Central memory CD8-positive, alpha-beta T cell (primary cell): ENCODE measurements at places on chromosomes 2 and 18.

GRCh38 chr2:169562519-169562918 is 11.1 kb downstream of the FASTKD1 start:
- DNase-seq: no peak

DNA sequence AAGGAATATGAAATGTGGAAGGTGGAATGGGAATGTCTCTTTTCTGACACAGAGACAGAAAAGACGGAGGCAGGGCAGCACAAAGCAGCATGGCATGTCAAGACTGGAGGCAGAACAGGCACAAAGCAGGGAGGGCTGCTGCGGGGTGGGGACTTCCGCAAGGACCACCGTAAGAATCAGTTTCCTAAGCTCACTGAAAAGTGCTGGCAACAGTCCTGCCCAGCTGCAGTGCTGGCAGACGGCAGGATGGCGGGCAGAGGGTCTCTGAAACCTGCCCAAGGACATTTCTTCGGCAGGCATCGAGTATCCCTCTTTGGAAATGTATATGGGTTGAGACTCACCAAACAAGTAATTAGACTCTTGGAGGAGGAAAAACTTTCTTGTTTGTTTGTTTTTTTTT is 54.9 kb downstream of the FAM178B start:
- no peak for DNase-seq

DNA sequence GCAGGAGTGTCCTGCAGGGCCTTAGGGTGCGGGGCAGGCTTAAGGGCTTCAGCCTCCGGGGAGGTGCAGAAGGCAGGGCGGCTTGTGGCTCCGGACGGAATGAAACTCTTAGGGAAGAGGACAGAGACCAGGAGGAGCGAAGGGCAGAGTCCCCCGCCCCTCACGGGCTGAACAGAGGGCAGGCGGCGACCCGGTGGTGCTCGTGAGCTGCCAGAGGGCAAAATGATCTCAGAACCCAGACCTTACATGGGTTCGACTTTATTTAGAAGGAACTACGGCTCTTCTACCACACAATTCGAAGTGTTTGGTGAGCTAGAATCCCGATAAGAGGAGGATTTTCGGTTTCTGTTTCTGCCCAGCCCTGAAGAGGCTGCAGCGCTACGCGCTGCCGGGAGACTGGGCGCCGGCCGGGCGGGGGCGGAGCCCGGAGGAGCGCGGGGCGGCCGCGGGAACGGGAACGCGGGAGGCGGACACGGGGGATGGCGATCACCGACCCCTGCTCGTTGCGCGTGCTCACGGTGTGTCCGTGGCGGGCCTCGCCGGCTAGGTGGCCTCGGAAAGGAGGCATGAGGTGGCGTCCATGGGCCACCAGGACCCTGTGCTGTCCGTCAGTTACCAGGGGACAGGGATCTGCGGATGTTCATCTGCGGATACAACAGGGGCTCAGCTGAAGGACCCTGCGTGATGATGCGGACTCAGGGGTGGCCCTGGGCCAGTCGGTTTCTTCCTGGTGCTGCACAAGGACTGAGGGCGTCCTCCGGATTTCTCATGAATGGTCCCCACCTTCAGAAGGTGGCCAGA is 4.2 kb upstream of the SP100 start:
- peak; percentile 39 for DNase-seq

- no peak for DNase-seq
Observed at GRCh38 chr2:58304843-58305242, 63.7 kb upstream of the FANCL start.

DNA sequence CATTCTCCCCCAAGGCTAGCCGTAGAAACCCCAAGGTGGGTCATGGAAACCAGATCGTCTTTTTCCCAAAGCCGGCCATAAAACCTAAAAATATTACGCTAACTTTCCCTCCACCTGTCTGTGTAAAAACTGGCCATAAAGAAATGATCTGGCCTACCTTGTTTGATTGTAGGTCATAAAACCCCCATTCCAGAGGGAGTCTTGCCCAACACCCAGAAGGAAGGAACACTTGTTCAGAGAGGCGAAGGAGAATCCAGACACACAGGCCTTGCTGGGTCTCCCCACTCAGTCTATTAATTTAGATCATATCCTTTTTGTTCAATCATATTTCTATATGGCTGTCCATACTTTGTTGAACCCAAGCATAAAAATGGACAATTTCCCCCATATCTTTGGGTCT is 344.7 kb downstream of the HRH4 start:
- no peak for DNase-seq

DNA sequence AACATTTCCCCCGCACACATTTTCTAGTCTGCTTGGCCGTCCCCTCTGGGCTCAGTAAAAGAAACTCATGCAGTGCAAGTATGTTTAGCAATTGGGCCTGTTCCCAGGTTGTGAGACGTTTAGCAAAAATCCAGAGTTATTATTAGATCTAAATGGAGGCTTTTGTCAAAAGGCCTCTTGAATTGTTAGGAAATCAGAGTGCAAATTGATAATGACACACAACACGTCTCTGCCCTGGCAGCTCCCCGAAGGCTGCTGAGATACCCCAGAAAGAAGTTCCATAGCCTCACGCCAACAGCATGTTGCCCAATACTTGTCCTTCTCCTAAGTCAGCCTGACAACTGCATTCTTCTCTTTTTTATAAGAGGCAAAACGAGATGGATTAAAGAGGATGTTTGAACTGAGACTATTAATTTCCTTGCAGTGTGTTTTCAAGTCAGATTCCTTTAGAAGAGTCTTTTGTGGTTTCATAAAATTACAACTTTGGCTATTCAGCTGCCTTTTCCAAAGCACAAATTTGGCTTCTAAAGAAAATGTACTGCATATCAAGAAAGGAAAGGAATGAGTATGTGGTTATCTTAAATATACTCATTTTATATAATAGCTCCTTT is 202.2 kb downstream of the TRIB2 start:
- no peak for DNase-seq

- no peak for DNase-seq
Observed at GRCh38 chr2:185813707-185814106, 75.1 kb downstream of the FSIP2 start.

GRCh38 chr18:80203249-80203648 is 44.1 kb downstream of the PARD6G start:
- no peak for DNase-seq

DNA sequence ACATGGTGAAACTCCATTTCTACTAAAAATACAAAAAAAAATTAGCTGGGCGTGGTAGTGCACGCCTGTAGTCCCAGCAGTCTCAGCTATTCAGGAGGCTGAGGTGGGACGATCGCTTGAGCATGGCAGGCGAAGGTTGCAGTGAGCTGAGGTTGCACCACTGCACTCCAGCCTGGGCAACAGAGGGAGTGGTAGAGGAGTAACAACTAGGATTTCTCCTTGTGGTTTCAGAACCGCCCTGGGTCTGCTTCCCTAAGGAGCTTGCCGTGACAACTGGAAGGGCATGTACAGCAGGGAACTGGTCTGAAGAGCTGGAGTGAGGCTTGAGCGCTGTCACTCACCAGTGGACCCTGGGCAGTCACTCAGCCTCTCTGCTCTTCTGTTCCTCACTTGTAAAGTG is 29.1 kb downstream of the REEP1 start:
- DNase-seq: no peak

- no peak for DNase-seq
Observed at GRCh38 chr2:43356774-43357173, 130.4 kb upstream of the ZFP36L2 start.

DNA sequence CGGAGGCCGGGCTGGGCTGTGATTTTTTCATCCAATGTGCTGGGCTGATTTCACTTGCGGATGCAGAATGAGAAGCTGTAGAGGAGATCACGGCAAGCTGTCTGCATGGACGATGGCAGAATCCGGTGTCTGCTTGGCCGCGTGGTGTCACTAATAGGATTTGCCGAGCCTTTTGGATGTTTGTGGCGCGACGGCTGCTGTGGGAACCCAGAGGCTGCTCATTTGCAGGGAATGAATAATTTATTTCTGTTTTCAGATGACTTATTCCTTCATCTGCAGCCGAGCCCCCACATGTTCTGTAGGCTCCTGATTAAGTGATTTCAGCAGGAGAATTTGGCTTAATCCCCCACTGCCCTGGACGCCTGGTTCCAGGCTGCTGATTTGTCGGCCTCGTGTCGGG is 62.6 kb downstream of the ODC1 start:
- DNase-seq: no peak

GRCh38 chr2:164624316-164624715 is 3.0 kb upstream of the GRB14 start:
- no peak for DNase-seq

DNA sequence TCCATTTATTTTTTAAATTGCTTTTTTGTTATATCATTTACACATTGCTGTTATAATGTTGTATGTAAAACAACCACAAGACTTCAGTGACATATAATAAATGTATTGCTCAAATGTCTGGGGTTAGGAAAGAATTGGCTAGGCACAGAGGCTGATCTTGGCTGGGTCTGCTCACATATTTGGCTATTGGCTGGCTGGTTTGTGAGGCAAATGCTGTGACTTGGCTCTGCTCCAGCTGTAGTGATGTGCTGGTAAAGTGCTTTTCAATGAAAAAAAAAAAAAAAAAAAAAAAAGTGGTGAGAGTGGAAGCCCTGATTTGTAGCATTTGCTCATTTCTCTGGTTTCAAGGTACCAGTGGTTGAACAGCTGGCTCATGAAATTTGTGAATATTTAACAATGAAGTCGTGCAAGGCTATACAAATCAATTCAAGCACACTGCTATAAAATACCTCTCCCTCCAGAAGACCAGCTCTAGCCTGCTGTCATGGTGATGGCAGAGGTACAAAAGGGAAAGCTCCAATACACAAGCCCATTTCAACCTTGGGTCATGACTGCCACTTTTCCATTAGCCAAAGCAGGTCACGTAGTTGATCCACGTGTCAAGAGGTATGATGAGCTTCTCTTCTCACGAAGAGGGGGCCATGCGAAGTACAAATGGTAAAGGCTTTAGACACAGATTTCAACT is 43.7 kb upstream of the RIT2 start:
- no peak for DNase-seq

DNA sequence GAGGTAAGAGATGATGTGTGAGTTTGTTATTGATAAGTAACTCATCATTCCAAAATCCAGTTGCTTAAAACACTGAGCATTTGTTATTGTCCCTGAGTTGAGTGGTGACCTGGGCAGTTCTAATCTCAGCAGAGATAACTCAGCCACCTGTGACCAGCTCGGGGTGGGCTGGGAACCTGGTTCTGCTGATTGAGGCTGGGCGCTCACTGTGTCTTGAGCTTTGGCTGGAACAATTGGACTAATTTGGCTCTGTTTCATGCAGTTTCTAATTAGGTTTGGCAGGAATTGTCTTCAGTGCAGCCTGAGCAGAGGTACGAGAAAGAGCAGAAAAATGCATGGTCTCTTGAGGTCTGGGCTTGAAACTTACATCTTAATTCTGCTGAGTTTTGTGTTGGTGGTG is 144.7 kb downstream of the RNF144A start:
- no peak for DNase-seq

DNA sequence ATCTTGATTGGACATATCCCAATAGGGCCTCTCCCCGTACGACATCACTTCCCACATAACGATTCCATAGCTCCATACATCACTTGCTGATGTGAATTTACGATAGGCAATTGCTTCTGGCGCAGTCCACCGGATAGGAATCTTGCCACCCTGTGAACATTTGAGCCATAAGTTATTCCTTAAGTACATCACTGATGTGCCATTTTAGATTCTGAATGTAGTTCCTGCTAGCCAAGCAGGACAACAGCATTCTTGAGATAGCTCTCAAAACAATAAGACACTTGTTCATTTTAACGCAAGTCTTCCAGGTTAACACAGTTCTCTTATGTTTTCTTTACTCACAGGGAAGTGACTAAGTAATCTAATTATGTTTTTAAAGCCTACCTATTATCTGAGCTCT is 138.0 kb downstream of the EPHA4 start:
- DNase-seq: no peak

- DNase-seq: no peak
Observed at GRCh38 chr2:136101042-136101441, 16.9 kb downstream of the CXCR4 start.

GRCh38 chr2:203690117-203690431 is 16.4 kb upstream of the CD28 start:
- no peak for DNase-seq

DNA sequence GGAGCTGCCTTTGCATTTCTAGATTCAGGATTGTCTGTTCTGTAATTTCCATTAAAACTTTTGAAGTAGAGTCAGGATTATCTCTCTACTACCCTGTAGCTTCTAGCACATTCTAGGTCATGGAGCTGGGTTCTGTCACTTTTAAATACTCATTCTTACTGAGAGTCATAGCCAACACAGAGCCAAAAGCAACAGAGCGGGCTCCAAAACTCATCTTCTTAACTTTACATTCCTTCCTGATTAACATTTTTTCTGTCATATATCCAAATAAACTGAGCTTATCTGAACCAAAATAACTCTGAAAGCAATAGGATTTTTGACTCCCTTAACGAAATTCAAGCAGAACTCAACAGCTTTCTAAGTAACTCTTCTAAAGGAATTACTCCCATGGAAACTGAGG is 12.9 kb downstream of the PREPL start:
- DNase-seq: no peak

GRCh38 chr2:75587954-75588587 is 27.3 kb upstream of the EVA1A start:
- DNase-seq: no peak

DNA sequence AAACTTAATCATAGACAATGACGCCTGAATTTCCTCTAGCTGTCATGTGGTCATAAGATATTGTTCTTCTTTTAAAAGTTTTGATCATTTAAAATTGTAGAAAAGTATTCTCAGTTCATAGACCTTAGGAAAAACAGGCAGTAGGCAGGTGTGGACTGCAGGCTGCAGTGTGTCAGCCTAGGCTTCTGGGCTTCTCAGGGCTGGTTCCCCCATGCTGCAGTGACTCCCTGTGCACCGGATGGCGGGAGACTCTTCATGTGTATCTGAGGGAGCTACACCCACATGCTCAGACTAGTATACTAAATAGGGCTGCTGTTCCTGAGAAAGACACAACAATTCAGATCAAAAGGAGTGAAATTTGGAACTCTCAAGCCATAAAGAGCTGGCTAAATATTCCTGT is 72.4 kb downstream of the PXDN start:
- DNase-seq: no peak

- no peak for DNase-seq
Observed at GRCh38 chr2:66693076-66693965, 258.4 kb downstream of the MEIS1 start.

- no peak for DNase-seq
Observed at GRCh38 chr2:113111823-113112287, 15.5 kb upstream of the IL1RN start.

- DNase-seq: no peak
Observed at GRCh38 chr2:62504657-62505056, 1.3 kb downstream of the TMEM17 start.

- no peak for DNase-seq
Observed at GRCh38 chr18:27276479-27276878, 91.4 kb upstream of the CHST9 start.

- DNase-seq: no peak
Observed at GRCh38 chr2:161233858-161234431, 73.7 kb downstream of the TANK start.
